ENCODE measurements at places on chromosomes 1 and 21.

DNA sequence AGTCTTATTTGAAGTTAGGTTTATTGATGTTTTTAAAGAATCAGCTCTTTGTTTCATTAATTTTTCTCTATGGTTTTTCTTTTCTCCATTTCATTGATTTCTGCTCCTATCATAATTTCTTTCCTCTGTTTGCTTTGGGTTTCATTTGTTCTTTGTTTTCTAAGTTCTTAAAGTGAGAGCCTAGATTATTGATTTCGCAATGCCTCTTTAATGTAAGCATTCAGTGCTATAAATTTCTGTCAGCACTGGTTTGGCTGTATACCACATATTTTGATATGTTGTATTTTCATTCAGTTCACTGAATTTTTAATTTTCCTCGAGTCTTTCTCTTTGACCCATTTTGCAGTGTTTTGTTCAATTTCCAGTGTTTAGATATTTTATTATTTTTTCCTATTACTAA lies 68.7 kb downstream of the DNAH14 start:
- no peak for DNase-seq

DNA sequence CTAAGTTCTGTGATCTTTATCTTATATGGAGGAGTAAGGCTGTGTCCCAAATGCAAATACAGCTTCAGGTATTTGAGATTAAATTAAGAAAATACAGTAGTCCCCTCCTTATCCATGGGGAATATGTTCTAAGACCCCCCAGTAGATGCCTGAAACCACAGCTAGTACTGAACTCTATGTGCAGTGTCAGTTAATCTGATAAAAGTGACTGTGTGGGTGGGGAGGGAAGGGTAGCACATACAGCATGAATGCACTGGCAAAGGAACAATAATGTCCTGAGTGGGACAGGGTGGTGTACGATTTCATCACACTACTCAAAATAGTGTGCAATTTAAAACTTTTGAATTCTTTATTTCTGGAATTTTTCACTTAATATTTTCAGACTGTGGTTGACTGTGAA lies 83.1 kb downstream of the HS2ST1 start:
- no peak for DNase-seq

GRCh38 chr1:17230671-17231310 lies 18.1 kb upstream of the PADI3 start:
- DNase-seq = no peak

DNA sequence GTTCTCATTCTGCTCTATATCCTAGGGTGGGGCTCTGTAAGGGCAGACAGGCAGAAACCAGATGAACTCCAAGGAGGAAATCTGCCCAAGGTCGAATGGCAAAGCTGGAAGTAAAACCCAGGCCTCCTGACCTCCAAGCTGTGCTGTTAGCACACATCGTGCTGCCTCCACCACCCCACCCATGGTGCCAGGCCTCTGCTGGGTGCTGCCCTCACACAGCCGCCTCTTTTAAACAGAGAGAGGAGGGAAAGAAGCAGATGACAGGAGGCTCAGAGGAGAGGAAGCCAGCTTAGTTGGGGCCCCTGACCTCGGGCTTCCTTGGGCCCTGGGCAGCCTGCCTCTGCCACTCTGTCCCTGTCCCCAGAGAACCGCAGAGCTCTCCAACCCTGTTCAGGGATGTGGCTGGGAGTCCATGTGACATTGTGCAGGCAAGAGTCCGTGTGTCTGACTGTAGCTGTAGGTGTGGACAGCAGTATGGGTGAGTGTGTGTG lies 1.1 kb downstream of the SYNC start:
- no peak for DNase-seq

DNA sequence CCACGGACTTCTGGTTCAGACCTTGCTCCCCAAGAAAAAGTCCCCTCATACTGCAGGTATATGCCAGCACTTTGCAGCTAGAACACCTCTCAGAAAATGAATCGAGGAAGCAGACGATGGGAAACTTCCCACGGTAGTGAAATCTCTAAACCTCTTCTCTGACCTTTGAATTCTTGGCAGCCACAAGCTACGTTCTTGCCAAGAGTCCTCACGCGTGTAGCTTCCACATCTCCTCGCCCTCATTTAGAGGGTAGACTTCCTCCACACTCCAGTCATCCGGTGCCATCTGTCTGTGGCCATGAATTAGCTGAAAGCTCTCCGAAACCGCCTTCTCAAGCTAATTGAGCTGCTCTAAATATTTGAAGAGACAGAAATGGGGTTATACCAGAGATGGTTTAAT lies 127.8 kb downstream of the RGS7 start:
- DNase-seq = no peak

DNA sequence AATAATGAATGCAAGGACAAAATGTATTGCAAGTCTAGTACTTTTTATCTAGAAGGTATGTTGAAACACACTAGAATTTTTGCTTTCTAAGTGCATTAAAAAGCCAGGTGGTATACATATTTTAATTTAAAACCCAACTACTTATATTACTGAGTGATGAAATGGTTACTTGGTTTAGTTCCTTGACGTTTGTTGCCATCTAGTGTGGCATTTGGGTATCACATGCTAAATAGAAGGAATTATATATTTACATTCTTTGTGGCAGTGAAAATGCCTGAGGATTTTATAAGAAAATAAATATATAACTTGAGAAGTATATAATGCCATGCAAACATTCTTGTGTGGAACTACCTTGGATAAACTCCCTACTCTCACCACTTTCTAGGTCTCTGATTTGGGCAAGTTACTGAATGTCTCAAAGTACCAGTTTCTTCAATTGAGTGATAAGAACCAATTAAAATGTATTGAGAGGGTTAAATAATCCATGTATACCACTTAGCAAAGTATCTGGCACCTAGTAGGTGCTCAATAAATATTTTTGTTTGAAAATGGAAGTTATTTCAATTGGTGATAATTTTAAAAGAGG lies 69.6 kb downstream of the SDCCAG8 start:
- DNase-seq = peak; percentile 81

GRCh38 chr21:23496729-23497128 lies 2110.6 kb downstream of the MRPL39 start:
- no peak for DNase-seq

- DNase-seq = no peak
Measured at GRCh38 chr1:109948285-109948630, 36.3 kb upstream of the AHCYL1 start.

GRCh38 chr1:41842993-41843755 lies 75.5 kb downstream of the HIVEP3 start:
- peak; percentile 80 for DNase-seq

GRCh38 chr1:2105781-2106524 lies 55.7 kb downstream of the PRKCZ start:
- DNase-seq = no peak

DNA sequence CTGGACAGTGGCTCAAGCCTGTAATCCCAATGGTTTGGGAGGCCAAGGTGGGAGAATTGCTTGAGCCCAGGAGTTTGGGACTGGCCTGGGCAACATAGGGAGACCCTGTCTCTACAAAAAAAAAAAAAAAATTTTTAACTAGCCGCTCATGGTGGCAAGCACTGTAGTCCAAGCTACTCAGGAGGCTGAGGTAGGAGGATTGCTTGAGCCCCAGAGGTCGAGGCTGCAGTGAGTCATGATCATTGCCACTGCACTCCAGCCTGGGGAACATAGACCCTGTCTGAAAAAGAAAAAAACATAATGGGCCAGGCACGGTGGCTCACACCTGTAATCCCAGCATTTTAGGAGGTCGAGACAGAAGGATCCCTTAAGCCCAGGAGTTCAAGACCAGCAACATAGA lies 5.3 kb downstream of the SPATC1L start:
- DNase-seq = no peak

GRCh38 chr1:51306950-51307349 lies 23.4 kb downstream of the TTC39A start:
- no peak for DNase-seq

DNA sequence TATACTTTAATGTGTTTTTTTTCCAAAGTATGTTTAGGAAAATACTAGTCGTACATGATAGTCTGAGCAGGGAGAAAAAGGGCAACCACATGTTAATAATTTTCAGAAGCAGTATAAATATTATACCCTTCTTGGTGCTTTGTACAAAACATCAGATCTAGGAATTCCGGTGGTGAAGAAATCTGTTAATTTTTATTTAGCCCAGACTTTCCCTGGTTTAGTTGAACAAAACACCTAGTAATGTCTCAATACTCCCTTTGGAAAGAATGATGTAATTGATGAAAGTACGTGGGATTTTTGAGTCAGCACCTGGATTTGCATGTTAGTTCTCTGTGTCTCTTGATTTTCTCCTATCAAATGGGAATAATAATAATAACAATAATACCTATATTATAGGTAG lies 38.4 kb upstream of the KCNK2 start:
- DNase-seq = no peak

DNA sequence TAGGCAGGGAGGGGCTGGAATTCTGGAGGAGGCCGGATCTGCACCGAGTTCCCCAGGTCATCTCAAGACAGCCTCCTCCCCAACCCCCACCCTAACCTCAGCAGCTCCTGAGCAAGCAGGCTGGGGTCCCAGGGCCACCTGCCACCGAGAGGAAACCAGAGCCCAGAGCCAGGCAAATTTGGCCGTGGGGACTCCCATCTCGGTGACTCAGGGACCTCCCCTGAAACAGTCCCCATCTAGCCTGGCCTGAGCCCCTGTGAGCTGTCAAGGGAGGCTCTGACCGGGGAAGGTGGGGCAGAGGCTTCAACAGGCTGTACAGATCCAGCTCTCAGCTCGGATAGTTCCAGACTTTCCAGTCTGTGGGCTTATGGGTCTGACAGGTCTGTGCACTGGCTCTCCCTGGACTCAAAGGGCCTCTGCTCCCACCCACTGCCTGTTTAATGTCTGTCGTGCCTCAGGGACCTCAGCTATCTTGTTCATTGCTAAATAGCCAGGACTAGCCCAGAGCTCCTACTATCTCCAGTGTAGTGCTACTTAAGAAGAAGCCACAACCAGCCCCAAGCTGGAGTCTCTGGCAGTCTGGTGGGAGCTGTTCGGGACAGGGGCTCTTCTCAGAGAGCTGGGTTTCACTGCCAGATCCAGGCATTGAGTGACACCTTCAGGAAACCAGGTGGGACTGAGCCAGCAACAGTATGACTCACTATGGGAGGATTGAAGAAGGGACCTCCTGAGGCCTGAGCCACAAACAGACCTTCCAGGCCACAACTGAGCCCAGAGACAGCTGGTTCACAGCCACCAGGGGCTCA lies 25.6 kb downstream of the MATN1 start:
- peak; percentile 33 for DNase-seq

DNA sequence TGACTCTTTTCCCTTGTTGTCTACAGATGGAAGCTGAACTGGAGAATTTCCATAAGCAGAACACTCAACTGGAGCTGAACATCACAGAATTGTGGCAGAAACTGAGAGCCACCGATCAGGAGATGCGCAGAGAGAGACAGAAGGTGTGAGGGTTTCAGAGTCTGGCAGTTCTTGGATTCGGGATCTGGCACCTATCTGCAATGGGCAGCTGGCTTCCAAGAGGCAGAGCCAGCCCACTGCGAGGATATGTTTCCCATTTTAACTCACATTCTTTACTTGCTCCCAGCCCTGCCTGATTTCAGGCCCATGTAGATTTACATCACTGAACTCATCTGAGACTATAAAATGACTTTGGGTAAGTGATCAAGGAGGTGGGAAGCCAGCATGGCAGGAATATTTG lies 37.3 kb upstream of the TMEM125 start:
- peak; percentile 29 for DNase-seq

- DNase-seq = peak; percentile 36
Measured at GRCh38 chr1:8962812-8963530, 17.3 kb downstream of the CA6 start.

DNA sequence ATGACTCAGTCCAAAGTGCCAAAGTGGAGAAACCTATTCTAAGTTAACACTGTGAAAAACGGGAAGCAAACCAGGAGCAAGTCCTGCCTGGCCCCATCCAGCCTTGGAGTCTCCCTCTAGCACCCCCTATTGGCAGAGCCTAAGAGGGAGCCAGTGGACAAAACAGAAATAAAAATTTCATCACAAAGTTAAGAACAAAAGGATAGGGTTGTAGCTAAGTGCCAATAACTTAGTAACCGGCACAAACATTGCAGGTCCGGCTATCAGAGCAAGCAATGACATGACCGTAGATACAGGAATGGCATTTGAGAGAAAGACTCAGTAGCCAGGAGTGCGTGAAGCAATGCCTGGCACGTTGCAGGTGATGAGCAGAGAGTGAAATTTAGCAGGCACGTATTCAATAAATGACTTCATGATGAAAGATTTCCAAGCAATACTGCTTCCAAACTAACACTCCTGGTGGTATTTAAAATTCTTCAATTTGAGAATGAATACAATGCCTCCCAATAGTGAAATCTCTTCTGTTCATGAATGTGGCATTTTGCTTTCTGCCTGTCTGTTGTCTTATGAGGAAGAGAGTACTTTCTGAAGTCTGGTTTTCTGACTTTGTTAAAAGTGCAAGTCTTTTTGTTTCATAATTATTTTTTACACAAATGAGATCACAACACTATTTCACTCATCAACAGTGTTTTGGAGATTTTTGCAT lies 391.0 kb downstream of the OMA1 start:
- peak; percentile 5 for DNase-seq

- no peak for DNase-seq
Measured at GRCh38 chr1:114104949-114105348, 48.7 kb downstream of the SYT6 start.

- peak; percentile 70 for DNase-seq
Measured at GRCh38 chr1:230310381-230311163, 115.6 kb downstream of the PGBD5 start.

- no peak for DNase-seq
Measured at GRCh38 chr21:45459171-45460010, 54.4 kb downstream of the COL18A1 start.

DNA sequence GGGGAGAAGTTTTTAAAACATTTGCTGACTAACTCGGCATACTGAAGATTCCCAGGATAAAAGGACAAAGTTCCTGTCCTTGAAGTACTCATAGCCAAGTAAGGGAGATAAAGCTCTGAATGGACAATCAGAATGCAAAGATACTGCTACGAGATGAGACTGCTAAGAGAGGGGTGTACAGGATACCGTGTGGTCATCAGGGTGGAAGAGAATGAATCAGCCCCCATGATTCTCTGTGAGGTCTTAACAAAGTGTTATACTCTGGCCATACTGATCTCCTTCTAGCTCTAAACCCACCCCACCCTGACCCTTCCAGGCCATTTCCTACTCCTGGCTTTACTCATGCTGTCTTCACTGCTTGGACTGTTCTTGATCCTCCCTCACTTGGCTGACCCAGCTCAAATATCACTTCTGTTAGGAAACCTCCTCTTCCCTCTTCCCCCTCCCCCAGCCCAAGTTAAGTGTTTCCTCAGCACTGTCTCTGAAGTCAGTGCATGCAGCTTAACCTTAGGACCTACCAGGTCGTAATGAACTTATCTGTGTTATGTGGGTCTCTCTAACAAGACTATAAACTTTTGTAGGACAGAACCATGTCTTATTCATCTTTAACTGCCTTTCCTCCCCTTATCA lies 15.8 kb upstream of the MAGOH start:
- no peak for DNase-seq

DNA sequence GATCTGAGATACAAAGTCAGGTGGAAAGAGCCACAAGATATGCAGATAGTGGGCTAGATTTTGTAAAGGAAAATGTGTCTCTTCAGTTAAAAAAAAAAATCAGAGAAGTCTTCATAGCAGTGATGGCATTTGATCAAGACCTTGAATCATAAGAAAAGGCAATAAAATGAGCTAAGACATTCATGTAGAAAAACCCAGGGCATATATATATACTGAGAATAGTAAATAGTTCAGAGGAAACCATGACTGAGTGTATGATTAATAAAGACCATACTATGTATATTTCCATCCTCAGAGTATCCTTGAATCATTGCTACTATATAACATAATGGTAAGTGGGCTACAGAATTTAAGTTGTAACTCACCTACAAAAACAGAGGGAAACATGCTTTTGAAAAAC lies 321.7 kb upstream of the NR5A2 start:
- no peak for DNase-seq

- DNase-seq = peak; percentile 57
Measured at GRCh38 chr1:237677979-237678378, 212.7 kb downstream of the ZP4 start.

All from fibroblast of skin of scalp (primary cell).